ENCODE measurements at places on chromosomes 5 and 9.
A peak's percentile ranks its signal among the peaks of the same experiment; 100 is the strongest.

- DNase-seq, result no peak
Observed at GRCh38 chr9:2764353-2764752, 47.0 kb downstream of the KCNV2 start.

DNA sequence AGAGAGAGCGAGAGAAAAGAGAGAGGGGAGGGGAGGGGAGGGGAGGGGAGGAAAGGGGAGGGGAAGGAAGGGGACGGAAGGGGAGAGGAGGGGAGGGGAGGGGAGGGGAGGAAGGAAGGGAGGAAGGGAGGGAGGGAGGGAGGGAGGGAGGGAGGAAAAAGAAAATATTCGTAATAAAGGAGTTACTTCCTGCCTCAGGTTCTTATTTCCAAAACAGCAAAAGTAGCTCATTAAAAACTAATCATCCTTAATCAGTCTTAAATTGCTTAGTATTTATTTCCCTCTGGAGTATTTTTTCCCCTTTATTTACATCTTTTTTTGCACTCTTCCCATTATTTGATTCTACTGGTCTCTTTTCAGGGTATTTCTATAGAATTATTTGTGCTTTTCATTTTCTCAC lies 162.3 kb downstream of the FANCC start:
- no peak for DNase-seq

DNA sequence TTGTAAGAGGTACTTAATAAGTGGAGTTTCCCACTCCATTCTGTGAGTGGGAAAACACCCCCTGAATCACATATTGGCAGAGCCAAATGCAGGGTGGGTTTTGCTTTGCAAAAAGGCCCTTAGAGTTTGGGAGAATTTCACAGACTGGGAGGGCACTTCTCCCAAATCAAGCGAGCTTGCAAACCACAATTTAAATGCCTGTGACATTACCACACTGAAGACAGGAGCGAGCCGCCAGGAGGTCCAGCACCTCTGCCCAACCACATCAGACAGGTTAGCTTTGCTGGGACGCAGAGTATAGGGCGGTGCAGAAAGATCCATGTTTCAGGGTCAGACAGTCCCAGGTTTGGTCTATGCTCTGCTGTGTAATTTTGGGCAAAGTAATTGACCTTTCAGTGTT lies 2.3 kb downstream of the ALAD start:
- DNase-seq, result no peak

DNA sequence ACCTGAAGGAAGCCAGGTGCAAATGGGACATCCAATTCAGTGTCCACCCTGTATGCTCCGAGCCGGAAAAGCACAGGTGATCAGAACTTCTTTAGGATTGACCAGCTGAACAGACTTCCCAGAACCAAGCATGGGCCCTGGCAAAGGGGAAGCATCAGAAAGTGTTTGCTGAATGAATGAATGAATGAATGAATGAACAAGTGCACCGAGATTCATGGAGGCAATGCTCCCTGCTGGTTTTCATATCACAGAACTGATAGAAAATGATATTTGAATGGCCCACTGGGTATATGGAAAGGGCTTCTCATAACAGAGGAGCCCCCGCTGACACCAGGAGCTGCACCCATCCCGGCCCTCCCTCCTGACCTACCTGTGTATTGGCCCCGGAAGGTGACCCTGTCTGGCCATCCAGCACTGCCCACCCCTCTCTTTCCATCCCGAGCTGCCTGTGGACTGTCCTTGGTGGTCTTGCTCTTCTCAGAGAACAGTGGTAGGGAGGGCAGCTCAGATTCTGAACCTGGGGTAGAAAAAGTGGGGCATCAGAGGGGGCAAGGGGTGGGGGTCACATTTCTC lies 15.9 kb downstream of the ORM2 start:
- DNase-seq, result no peak

- no peak for DNase-seq
Observed at GRCh38 chr5:138305797-138306196, 25.8 kb downstream of the CDC25C start.

DNA sequence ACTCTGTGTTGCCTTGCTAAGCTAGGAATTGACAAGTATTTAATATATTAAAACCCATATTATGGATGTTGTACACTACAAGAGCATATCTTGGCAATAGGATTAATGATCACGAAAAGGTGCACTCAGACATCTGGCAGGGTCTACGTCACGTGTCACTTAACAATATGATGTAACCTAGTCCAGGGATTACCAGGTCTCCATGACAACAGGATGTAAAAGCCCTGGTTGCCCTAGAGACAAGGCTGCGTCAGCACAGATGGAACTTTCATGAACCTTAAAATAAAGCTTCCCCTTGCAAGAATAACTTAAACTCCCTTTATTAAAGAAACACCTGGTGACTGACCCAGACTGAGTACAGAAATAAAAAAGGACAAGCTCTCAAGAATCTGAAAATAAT lies 717.8 kb downstream of the CDH18 start:
- no peak for DNase-seq

- no peak for DNase-seq
Observed at GRCh38 chr9:12708562-12709298, 15.5 kb downstream of the TYRP1 start.

- no peak for DNase-seq
Observed at GRCh38 chr5:9892696-9893095, 262.5 kb upstream of the TAS2R1 start.

- no peak for DNase-seq
Observed at GRCh38 chr5:151615431-151615830, 24.3 kb upstream of the FAT2 start.

DNA sequence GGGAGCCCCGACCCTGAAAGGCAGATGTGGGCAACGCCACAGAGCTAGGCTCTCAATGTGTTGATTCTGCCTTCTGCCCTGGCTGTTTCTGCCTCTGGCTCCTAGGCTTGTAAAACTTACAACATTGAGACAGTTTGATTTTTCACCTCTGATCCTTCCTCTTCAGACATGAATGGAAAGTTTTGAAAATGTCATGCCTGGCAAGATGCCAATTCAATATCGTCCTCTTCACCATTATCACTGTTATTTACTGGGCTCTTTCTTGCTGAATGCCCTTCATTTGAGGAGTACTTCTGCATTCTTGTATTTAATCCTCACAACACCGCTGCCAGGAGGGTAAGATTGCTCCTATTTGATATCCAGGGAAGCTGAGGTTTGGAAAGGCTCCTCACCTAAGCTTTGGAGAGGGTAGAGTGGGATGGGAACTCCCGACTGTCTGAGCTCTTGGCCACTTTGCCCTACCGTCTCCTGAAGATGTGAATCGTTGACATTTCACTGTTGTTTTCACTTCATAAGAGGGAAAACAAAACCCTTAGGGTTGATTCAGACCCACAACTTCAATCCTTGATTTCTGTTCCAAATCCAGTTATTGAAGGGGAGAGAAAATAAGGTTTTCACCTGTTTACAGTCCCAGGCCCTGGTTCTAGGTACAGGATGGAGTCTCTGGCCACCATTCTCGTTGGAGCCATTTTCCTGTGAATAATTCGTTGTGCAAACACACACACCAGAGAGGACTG lies 12.7 kb upstream of the FGF1 start:
- no peak for DNase-seq

DNA sequence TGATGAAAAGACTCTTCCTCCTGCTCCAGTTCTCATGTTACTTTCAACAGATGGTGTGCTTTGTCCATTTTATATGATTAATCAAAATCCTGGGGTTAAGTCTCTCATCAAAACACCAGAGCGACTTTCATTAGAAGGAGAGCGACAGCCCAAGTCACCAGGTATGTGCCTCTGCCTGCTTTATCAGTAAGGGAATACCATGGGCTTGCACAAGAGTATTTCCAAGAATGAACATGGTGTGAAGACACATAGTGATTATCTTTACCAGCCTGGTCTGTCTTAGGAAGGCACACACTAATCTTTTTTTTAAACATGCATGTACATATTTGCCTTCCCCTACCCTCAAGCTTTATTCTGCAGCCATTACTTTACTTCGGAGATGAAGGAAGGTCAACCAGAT lies 15.2 kb downstream of the NUP214 start:
- no peak for DNase-seq

DNA sequence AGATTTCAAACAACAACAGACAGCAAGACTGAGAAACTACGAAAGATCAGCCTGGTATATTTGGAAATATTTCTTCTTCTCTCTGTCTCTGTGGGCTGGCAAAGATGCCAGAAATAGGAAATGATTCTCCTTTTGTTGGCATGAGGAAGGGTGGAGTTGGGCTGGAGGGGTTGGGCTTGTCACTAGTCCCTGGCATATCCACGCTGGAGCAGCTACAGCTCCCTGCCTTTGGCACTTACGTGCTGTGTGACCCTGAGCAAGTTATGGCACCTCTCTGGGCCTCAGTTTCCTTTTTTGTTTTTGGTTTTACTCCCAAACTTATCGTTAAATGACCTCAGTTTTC lies 354 bp upstream of the KCNMB1 start:
- DNase-seq, result no peak

- DNase-seq, result no peak
Observed at GRCh38 chr9:123318202-123318601, 37.8 kb upstream of the CRB2 start.

DNA sequence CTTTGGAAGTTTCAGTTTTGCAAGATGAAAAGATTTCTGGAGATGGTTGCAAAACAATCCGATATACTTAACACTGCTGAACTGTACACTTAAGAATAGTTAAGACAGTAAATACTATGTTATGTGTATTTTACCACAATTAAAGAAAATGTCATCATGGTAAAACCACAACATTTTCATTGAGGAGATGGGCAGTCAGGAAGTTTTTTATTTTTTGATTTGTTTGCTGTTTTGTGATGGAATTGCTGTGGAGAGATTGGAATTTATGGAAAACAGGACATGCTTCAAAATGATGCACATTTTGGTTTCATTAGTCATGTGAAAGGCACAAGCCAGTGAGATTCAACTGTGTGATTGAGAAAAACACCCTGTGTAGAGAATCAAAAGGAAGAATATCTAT lies 90.5 kb upstream of the AGXT2 start:
- no peak for DNase-seq

DNA sequence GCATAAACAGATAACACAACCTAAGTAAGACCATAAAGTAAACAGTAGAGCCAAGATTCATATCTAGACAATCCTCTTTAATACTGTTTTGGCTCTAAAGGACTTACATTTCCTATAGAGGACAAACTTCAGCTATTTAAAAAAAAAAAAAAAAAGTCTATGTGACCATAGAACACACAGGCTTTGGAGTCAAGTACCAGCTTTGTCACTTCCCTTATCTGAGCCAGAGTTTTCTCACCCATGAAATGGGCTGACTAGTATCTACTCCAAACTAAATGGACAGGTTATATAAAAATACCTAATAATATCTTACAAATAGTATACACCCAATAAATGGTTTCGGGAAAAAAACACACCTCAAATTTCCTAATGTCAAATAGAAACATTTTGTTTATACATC lies 81.3 kb downstream of the STRBP start:
- no peak for DNase-seq

DNA sequence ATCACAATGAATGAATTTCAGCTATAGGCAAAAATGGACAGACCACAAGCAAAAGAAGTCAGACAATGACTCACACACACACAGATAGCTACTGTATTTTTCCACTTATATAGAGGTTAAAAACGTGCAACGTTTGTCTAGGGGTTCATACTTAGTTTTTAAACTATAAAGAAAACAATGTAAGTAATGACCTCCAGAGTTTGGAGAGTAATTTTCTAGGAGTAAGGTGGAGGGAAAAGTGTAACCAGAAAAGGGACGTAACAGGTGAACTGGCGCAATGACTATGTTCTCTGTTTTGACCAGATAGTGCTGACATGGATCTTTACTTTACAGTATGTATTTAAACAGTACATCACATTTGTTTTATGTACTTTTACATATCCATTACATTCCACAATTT lies 51.1 kb downstream of the FNIP1 start:
- no peak for DNase-seq

DNA sequence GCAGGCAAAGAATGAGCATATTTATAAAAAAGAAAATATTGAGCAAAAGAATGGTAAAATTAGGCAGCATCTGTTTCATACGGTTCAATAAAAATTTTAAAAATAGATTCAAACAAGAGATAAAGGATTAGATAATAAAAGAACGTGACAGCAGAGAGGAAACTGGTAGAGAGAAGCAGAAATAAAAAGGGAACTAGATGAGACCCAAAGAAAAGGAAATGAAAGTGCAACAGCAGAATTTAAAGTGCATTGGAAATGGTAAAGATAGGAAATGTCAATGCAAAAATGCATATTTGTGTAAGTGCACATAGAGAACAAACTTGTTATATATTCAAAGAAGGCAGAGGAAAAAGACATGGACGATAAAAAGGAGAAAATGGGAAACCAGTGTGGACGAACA lies 70.2 kb downstream of the SUSD1 start:
- DNase-seq, result no peak

DNA sequence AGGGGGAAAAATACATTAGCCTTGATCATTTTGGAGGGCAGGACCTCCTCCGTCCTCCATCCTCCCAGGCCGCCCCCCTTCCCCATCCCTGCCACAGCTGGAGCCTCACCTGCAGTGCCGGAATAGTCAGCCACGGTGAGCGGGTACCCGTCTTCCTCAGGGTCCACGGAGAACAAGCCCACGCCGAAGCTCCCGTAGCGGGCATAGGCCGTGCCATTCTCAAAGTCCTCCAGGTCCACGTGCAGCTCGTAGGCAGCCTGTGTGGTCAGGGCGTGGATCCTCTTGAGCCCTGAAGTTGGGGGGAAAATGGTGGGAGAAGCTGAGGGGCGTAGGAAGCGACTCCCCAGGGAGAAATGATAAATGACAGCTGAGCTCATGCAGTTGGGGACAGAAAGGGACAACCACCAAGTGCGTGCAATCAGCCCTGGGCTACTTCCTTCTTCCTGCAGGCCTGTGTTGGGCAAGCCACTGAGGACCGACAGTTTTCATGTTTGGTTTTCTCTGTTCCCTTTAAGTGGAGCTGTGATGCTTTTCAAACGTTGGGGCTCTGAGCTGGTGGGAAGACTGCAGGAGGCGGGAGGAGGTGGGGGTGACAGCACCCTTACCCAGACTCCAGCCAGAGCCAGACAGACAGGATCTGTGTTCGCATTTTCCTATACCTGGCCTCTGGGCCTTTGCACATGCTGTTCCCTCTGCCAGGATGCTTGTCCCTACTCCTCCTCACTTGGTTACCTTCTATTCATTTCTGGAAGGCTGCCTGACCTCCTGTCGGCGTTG lies 8.7 kb upstream of the QRFP start:
- no peak for DNase-seq

DNA sequence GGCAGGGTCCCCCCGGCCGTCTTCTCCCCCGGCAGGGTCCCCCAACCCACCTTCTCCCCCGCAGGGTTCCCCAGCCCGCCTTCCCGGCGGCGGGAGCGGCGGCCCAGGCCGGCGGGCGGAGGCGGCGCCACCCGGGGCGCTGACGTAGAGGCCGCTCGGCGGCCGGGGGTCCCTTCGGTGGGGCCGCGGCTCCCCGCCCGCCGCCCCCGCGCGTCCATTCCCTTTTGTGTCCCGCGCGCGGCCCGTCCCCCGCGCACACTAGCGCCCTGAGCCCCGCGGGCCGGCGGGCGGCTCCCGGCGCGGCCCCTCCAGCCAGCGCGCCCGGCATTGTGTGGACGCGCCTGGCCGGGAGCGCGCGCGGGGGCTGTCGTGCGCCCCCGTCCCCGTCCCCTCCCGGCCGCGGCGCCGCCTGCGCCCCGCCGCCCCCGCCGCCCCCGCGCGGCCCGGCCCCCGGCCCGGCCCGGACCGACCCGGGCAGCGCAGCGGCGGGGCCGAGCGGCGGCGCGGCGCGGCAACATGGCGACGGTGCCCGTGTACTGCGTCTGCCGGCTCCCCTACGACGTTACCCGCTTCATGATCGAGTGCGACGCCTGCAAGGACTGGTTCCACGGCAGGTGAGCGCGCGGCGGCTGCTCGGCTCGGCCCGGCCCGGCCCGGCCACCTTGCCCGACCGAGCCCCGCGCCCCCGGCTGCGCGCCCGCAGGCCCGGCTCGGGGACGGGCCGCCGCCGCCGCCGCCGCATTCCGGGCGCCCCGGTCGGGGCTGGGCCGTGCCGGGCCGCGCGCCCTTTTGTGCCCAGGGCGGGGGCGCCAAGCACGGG lies at the start of gene PHF2:
Gene PHF2 (plus strand): TSS at position 327 of the 820 bp plus-strand sequence. CDS start 190 bp downstream, at position 517.
- peak; percentile 22 for DNase-seq
